ENCODE measurements at places on chromosomes 2 and 18. TPM values are rescaled to one million over a fixed set of nuclear protein-coding genes. Genes with fewer than 3 reads are reported as not detected.

Gene MEP1B
- total RNA-seq = 0.42 TPM

Gene RGPD8
- total RNA-seq = 21.6 TPM

Gene FEV
- not detected for total RNA-seq

Gene DSG4
- total RNA-seq = not detected

Gene UGT1A4
- total RNA-seq = not detected

Gene DSEL
- 19.8 TPM for total RNA-seq

Gene EML6
- total RNA-seq = 2.4 TPM

Gene CYS1
- 0.80 TPM for total RNA-seq

Gene STPG4
- not detected for total RNA-seq

Gene MFSD2B
- not detected for total RNA-seq

Gene UGT1A3
- not detected for total RNA-seq

Gene CCDC178
- 3.7 TPM for total RNA-seq

Gene FBXO15
- total RNA-seq = 0.29 TPM

Gene PER2
- 9.9 TPM for total RNA-seq

Gene SULT1C3
- not detected for total RNA-seq

Gene SUCLG1
- total RNA-seq = 91.1 TPM

Gene GPR45
- total RNA-seq = not detected

Gene FOXD4L1
- not detected for total RNA-seq

Gene GPR75
- 2.5 TPM for total RNA-seq

Gene REG1A
- 8.8 TPM for total RNA-seq

All from mesenteric fat pad (tissue), 1 donor.